ENCODE measurements at places on chromosomes 12 and 14. TPM values are rescaled to one million over a fixed set of nuclear protein-coding genes. Genes with fewer than 3 reads are reported as not detected.

The NYNRIN gene
- 0.14 TPM for total RNA-seq

DNA sequence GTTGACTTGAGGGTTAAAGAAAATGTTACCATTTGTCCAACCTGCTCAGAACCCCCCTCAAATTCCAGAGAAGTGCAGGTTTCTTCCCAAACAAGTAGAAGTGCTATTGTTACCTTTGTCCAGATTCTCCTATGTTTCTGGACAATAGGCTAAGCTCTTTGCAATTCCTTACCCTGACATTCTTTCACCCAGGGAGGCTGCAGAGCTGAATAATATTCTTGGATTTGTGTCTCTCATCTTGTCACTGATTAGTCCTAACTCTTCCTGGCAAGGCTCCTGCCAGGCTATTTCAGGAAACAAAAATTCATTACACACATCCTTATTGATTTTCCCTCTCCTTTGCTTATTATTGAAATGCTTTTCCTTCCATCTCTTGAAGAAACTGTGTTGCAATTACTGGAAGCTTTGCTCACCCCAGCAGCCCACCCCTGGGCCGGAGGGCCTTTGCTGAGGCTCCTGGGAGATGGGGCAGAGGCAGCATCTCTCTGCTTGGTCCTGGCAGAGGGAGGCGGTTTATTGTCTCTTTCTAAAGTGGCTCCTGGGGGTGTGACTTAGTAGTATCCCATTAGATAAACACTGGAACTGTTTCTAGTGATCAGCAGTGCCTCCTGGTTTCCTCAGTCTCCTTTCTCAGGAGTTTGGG is 207.5 kb upstream of the PELI2 start:
- no peak overlapping the region for H3K4me3 ChIP-seq
- no peak for DNase-seq
- H3K27me3 ChIP-seq, result no peaks in the 10 kb centered on the region
- no peaks in the 10 kb centered on the region for H3K4me1 ChIP-seq

GRCh38 chr12:38053113-38053512 is 263.5 kb upstream of the ALG10B start:
- no peaks in the 10 kb centered on the region for H3K36me3 ChIP-seq
- no peaks in the 10 kb centered on the region for H3K4me1 ChIP-seq
- H3K27me3 ChIP-seq, result no peaks in the 10 kb centered on the region
- H3K27ac ChIP-seq, result no peak overlapping the region
- DNase-seq, result no peak
- no peak overlapping the region for H3K4me3 ChIP-seq

DNA sequence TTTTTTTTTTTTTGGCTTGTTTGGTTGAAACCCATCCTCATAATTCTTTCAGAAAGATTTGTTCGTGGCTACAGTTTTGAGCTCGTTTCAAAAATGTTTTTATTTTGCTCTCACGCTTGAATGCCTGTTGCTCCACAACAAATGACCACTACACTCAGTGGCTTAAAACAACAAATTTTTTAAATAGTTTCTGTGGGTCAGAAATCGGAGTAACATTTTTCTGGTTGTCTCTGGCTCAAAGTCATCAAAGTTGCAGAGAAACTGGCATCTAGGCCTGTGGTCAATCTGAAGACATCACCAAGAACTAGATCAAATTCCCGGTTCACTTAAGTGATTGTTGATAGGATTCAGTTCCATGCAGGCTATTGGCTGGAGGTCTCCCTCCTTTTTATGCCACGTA is 560.0 kb downstream of the SNAPC1 start:
- H3K27me3 ChIP-seq, result no peaks in the 10 kb centered on the region
- H3K27ac ChIP-seq, result no peak overlapping the region
- no peaks in the 10 kb centered on the region for H3K36me3 ChIP-seq
- H3K4me1 ChIP-seq, result no peaks in the 10 kb centered on the region

GRCh38 chr12:57939291-57939690 is 2.1 kb upstream of the ATP23 start:
- no peak overlapping the region for H3K4me3 ChIP-seq
- no peaks in the 10 kb centered on the region for H3K36me3 ChIP-seq
- peaks cover 28% of the 10 kb centered on the region for H3K4me1 ChIP-seq
- H3K27ac ChIP-seq, result no peak overlapping the region

DNA sequence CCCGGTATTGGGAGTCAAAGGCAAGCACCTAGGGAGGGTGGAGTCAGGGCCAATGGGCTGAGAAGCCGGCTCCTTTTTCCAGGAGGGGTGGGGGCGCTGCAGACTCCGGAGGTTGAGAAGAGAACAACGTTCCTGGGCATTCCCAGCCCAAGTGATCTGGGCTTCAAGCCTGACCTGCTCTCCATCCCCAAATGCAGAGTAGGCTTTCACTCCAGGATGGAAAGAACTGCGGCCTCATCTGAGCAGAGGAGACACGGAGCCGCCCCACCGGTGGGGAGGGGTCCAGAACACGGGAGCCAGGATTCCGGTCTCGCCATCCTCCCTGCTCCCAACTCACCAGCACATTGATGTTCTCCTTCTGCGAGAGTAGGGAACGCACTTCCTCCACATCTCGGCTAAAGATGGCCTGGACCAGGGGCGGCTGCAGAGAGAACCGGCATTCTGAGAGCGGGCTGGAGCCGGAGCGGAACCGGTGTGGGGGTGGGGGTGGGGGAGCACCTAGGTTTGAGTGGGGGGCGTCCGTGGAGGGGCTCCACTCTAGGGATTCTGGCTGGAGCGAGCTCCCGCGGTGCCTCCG is 605 bp downstream of the ANKRD52 start:
- no peaks in the 10 kb centered on the region for H3K27me3 ChIP-seq
- DNase-seq, result no peak
- peaks cover 11% of the 10 kb centered on the region for H3K36me3 ChIP-seq
- H3K27ac ChIP-seq, result peak overlapping the region; percentile 90
- H3K4me3 ChIP-seq, result peak overlapping the region; percentile 99

GRCh38 chr14:64064447-64064846 is 211.6 kb downstream of the SYNE2 start:
- no peaks in the 10 kb centered on the region for H3K4me1 ChIP-seq
- no peak overlapping the region for H3K4me3 ChIP-seq
- H3K27ac ChIP-seq, result no peak overlapping the region
- no peak for DNase-seq
- H3K27me3 ChIP-seq, result no peaks in the 10 kb centered on the region
- peaks cover 11% of the 10 kb centered on the region for H3K36me3 ChIP-seq

DNA sequence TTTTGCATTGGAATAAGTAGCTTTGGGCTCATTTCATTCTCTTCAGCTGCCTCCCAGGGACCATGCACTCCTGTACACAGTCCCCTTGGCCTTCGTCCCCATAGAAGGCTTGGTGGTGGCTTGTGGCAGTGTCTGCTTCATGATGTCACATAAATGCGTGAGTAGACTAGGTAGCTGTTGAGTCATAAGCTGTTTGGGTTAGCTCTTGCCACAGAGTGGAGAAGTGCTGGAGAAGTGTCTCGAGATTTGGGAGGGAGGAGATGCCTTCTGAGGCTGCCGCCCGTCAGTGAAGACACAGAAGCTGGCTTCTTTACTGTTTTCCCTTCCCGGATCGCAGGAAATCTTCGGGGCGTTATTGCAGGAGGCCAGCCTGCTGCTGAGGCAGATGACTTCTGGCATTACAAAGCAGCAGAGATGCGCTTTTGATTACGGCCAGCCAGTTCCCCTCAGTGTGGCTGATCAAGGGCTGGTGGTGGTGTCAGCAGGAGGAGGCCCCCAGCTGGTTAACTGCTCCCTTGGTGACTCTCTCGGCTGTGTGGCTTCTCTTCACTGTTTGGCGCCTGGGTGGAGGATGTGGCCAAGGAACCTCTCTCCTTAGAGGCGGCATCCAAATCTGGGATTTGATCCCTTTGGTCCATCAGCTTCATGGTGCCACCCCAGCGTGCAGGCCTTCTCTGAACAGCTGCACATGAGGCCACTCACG is 67.6 kb downstream of the AACS start:
- no peak overlapping the region for H3K27ac ChIP-seq
- H3K4me1 ChIP-seq, result no peaks in the 10 kb centered on the region
- no peak for DNase-seq
- no peak overlapping the region for H3K4me3 ChIP-seq

DNA sequence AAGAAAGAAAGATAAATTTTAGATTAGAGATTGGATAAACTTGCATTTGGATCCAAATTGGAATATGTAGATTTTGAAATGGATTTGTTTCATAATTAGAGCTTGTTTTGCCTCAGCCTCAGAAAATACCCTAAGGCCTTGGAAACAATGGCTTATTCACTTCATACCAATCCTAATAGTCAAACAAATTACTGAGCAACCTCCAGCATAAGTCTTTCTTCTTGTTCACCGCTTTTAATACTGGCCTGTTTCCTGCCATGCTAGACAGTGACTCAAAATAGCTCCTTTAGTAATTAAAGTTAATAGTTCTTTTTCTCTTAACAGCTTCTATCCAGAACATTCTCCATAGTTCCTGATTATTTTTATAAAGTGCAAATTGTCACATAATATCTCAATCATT is 110.9 kb upstream of the DNM1L start:
- no peaks in the 10 kb centered on the region for H3K4me1 ChIP-seq
- no peaks in the 10 kb centered on the region for H3K36me3 ChIP-seq

GRCh38 chr12:32755051-32755653 is 545 bp downstream of the YARS2 start:
- H3K27ac ChIP-seq, result peak overlapping the region; percentile 76
- peaks cover 13% of the 10 kb centered on the region for H3K4me1 ChIP-seq
- no peaks in the 10 kb centered on the region for H3K27me3 ChIP-seq
- H3K4me3 ChIP-seq, result peak overlapping the region; percentile 68
- DNase-seq, result peak; percentile 77
